ENCODE measurements at places on chromosomes 3 and 15.

GRCh38 chr3:16800361-16800760 lies 84.4 kb upstream of the PLCL2 start:
- no peaks in the 10 kb centered on the region for H3K36me3 ChIP-seq
- H3K4me1 ChIP-seq: no peaks in the 10 kb centered on the region
- H3K27ac ChIP-seq: no peak overlapping the region
- no peak for DNase-seq
- H3K27me3 ChIP-seq: no peaks in the 10 kb centered on the region

DNA sequence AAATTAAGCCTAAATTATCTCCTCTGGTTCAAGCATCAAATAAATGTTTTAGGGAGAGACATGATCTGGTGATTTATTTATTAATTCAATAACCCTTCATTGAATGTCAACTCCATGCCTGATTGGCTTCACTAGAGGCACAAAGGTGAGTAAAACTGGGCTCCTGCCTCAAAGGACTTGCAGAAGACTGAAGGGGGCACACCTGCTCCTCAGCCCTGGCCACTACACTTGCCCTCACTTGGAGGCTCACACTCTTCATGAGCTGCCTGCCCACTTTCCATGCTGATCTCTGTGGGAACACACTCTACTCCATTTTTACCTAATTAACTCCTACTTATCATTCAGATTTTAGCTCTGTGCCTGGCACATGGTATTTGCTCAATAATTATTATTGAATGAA lies 84.4 kb upstream of the KCNMB2 start:
- DNase-seq: no peak
- no peaks in the 10 kb centered on the region for H3K36me3 ChIP-seq
- H3K4me3 ChIP-seq: no peak overlapping the region
- no peaks in the 10 kb centered on the region for H3K27me3 ChIP-seq
- no peak overlapping the region for H3K27ac ChIP-seq
- H3K4me1 ChIP-seq: no peaks in the 10 kb centered on the region

GRCh38 chr3:129608087-129608935 lies 1.8 kb upstream of the PLXND1 start:
- H3K4me3 ChIP-seq: no peak overlapping the region
- no peak for DNase-seq
- H3K36me3 ChIP-seq: no peaks in the 10 kb centered on the region
- H3K27ac ChIP-seq: no peak overlapping the region
- peaks cover 6% of the 10 kb centered on the region for H3K27me3 ChIP-seq

- no peaks in the 10 kb centered on the region for H3K36me3 ChIP-seq
- no peaks in the 10 kb centered on the region for H3K27me3 ChIP-seq
- peak overlapping the region; percentile 46 for H3K4me3 ChIP-seq
- DNase-seq: no peak
- H3K4me1 ChIP-seq: peaks cover 2% of the 10 kb centered on the region
Observed at GRCh38 chr15:98547741-98548138, 100.6 kb upstream of the IGF1R start.
